HAP-1 (cell line): ENCODE measurements at places on chromosomes 1 and 21.
A peak's percentile ranks its signal among the peaks of the same experiment; 100 is the strongest.

GRCh38 chr21:32566741-32567389, 18.5 kb downstream of the TCP10L start:
- no peak for DNase-seq

- DNase-seq = no peak
These were observed 117.5 kb downstream of the TOMM20 start for GRCh38 chr1:235011064-235011598.

DNA sequence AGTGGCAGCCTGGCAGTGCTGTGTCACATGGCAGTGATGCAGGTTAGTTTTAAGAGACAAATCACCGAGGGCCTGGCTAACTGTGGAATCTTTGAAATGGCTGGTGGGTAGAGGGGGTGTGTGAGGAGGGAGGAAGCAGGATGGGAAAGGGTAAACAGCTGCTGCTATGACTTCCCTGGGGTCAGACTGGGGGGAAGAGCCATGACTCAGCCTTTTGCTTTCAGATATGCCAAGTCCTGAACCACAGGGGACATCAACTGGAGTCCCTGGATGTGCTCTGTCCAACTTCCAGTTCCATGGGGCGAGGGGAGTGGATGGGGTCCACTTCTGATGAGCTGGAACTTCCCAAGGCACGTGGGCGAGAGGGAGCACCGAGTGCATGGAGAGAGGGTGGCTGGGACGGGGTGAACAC, 121.1 kb upstream of the ADAR start:
- DNase-seq = no peak

DNA sequence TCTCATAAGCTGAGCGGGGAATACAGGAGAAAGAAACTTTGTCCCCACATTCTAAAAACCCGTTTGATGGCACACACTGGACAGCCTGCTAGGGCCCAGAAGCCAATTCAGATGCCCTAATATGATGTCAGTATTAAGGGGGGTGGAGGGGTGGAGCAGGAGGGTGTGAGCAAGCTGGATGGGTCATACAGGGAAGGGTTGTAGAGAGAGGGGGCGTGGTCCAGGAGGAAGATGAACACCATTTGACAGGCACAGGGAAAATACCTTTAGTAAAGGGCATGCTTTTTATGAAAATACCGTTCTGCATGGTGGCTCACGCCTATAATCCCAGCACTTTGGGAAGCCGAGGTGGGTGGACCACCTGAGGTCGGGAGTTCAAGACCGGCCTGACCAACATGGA, 6.0 kb downstream of the TARS2 start:
- DNase-seq = no peak

- no peak for DNase-seq
These were observed 72.8 kb downstream of the PLEKHA6 start for GRCh38 chr1:204286831-204287421.

DNA sequence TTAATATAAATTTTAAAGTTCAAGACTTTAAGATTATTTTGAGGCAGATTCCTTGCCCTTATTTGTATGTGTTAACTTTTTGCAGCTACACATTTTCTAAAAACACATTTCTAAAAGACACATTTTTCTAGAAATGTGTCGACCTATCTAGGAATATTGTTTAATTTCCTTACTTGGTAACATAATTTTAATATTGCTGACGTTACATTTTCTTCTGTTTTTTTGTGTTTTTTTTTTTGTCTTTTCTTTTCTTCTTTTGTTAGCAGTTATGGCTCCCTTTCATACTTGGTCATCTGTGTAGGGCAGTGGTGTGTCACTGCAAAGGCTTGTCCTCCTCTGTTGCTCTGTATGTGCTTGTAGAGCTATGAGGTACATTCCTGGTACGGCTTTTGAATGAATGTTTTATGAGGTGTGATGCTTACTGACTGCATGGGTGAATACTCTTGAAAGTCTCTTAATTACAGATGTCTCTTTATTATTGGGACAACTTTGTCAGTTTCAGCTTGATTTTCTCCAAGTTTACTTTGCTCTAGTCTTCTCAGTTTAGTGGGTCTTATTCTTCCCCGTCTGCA, 30.1 kb downstream of the LRRC8D start:
- DNase-seq = no peak

DNA sequence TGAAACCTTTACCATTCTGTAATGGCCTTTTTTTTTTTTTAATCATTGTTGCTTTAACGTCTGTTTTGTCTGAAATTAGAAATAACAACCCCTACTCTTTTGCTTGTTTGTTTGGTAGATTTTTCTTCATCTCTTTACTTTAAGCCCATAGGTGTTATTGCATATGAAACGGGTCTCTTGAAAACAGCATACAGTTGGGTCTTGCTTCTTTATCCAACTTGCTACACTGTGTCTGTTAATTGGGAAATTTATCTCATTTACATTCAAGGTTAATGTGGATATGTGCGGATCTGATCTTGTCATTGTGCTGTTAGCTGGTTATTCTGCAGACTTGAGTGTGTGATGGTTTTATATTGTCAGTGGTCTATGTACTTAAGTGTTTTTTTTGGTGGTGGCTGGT, 78.9 kb upstream of the COP1 start:
- DNase-seq = no peak

DNA sequence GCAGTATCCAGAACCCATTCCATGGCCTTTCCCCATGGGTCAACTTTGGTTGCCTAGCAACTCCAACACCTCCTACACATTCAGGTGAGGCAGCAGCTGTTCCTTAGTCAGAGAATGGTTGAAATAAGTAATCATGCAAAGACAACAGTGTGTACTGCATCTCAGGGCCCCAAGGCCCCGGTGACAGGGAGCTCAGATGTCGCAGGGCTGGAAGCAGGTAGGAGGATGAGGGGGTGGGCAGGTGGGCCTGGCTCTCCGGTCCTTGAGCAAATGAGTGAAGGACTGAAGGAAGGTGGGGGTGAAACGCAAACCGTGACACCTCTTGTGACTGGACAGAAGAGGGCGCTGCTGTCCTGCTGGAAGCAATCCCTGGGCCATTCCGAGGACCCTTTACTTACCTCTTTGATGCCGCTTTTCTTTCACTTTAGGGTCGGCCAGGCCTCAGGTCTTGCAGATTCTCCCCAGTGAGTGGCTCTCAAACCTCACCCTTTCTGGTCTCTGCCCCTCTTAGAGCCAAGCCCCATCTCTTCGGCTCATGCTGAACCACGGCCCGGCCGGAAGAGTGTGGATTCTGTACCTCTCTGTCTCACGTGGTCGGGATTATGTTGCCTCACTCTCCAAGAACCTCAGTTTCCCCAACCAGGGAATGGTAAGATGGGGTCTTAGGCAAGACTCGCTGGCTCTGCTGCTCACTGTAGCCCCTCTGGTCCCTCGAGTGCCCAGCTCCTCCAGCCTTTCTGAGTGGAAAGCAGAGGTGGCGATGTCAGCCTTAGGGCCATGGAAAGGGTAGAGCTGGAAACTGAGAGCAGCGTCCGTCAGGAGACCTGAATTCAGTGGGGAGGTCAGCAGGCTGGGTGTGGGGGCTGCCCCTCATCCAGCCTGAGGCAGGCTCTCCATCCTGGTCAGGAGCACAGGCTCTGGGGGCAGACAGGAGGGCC, 5.6 kb upstream of the KCNA10 start:
- peak; percentile 63 for DNase-seq

DNA sequence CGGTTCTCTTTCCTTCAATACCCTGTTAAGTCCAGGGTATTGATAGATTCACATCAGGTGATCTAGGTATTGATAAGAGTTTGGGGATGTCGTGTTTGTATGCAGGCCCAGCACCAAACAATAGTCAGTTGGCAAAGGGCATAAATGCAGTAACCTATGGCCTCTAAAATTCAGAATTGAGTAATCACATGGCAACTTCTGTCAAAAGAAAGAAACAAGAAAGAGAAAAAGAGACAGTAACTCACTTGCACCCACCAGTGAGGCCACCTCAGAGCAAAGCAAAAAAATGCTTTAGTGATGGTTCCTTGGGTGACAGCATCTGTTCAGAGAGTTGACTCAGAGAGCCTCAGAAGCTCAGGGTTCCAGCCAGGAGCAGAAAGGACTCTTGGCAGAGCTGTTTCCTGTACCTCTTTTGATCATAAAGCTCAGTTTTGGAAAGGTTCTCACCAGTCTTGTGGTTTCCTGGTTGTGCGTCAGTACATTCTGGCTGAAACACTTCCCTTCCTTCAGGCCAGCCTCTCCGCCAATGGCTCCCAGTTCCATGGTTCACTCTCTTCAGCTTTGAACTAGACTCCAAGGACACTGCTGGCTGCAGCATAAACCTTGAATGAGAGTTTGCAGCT, 70.1 kb upstream of the GORAB start:
- DNase-seq = no peak
